ENCODE measurements at places on chromosomes 16 and 17.

GRCh38 chr16:87469169-87469568 is 23.7 kb downstream of the ZCCHC14 start:
- DNase-seq = no peak

DNA sequence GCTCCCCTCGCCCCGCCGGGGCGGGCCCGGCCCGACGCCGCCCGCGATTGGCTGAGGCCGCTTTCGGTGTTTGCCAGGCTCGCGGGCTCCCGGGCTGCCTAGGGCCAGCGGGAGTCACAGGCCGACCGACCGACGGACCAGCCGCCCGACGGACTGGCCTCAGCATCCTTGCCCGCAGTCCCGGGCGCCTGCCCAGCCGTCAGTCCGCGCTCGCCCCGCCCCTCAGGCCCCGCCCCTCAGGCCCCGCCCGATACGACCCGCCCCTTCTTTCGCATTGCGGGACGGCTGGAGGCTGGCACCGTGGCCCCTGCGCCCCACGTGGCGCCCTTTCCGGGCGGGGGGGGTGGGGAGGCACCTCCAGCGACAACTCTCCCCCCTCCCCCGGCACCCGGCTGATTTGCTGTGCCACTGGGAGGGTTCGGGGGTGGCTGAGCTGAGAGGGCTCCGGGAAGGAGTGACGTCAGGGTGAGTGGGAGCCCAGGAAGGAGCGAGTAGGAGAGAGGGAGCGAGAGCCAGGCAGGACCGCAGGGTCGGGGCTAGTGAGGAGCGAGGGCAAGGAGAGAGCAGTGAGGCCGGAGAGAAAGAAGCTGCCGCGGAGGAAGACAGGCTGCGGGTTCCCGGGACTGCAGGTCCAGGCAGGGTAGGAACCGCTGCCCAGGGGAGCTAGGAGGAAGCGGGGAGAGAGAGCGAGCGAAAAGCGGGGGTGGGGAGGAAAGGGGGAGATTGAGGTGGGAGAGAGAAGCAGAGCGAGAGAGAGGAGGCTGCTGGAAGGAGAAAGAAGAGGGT is at the start of gene ASPHD1:
TSS of gene ASPHD1 (plus strand) at position 387 of the 786 bp plus-strand sequence. CDS start 484 bp downstream, outside the sequence.
- peak; percentile 69 for DNase-seq

- DNase-seq = no peak
Observed at GRCh38 chr17:38891441-38891840, 21.6 kb downstream of the LASP1 start.

DNA sequence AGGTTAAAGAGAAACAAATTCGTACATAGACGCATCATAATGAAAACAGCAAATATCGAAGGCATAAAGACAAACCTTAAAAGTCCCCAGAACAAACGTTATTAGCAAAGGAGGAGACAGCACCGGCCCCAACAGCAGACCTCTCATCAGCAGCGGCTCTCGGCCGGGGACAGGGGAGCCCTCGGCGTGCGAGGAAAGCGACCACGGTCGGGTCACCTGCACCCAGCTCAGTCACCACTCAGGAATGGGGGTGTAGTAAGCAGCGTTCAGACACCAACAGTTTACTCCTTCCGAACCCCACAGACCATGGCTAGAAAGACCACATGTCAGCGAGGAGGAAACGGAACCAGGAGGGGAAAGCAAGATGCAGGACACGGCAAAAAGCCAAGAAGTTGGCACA is 109.3 kb upstream of the CHMP6 start:
- DNase-seq = no peak

DNA sequence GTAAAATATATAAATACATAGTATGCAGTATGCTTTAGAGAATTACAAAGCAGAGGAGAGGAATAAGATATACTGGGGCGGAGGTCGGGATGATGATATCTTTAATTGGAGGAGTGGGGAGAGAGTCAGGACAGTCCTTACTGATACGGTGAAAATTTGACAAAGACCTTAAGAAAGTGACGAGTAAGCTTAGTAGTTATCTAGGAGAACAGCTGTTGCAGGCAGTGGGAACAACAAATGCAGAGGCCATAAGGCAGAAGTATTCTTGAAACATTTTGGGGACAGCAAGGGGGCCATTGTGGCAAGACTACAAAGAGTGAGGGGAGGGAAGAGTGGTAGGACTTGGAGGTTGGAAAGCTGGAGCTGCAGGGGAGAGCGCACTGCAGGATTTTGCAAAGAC is 22.3 kb upstream of the CDC6 start:
- DNase-seq = no peak

GRCh38 chr17:82781894-82782274 is 30.0 kb downstream of the TBCD start:
- peak; percentile 77 for DNase-seq

DNA sequence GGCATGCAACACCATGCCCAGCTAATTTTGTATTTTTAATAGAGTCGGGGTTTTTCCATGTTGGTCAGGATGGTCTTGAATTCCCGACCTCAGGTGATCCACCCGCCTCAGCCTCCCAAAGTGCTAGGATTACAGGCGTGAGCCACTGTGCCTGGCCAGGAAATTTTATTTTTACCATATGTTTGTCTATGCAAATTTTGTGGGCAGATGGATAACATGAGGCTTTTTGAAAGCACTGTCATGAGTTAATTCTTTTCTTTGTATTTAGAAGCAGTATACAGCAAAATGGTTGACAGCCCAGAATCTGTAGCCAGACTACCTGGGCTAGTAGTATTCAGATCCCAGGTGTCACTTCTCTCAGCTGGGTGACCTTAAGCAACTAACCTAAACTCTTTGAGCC is 8.5 kb upstream of the KPNB1 start:
- no peak for DNase-seq

DNA sequence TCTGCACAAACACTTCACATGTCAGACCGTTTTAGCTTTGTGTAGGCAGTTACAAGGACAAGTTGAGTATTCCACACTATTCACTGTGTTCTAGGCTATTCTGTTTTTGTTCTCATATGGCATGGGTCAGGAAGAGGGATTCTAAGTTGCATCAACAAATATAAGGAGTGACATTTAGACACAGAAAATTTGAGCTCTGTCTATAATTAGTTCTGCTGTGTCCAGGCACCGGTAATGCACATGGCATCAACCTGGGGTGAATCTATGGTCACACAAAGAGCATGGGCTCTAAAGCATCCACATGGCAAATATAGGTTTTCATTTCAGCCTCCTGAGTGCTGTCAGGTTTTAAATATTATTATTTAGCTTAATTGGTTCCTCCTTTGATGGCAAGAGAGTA is 130.4 kb upstream of the PMFBP1 start:
- no peak for DNase-seq

DNA sequence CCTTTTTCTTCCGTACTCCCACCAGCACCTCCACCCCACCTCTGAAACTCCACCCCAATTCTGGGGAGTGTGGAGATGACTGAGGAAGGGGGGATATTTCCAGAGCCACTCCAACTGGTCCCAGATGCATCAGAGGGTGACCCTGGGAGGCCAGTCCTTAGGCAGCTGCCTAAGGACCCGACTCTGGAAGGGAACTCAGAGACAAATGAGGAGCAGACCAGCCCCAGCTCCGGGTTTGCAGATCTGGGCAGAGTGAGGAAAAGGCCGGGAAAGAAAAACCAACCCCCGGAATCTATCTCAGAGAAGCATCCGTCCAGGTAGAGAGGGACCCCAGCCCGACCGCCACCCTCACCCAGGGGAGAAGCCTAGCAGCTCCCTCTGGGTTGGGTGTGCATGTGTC is 41.5 kb downstream of the SOCS3 start:
- DNase-seq = no peak

- no peak for DNase-seq
Observed at GRCh38 chr17:6497496-6498221, 53.4 kb downstream of the PIMREG start.

- no peak for DNase-seq
Observed at GRCh38 chr16:57530522-57531252, 5.7 kb downstream of the CCDC102A start.

DNA sequence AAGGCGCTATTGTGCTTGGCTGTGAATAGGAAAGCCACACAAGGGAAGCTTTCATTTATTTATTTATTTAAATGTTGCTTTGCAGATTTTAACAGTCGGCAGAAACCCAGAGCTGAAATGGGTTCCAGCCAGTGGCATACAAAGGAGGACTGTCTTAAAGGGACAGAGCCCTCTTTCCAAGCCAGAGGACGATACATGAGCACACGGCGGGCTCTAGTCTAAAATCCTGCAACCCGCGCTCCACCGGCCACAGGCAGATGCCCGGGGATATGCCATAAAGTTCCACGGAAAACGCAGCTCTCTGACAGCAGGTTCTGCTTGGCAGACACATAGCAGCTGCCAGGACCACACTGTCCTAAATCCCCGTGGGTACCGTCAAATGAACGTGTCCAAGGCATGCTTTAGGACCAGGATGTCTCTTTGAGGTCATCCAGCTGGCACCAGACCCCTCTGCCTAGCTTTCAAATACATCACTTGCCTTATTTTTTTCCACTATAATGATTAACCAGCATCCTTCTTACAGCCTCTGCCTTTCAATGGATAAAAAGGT is 64.6 kb downstream of the CYTH1 start:
- no peak for DNase-seq

DNA sequence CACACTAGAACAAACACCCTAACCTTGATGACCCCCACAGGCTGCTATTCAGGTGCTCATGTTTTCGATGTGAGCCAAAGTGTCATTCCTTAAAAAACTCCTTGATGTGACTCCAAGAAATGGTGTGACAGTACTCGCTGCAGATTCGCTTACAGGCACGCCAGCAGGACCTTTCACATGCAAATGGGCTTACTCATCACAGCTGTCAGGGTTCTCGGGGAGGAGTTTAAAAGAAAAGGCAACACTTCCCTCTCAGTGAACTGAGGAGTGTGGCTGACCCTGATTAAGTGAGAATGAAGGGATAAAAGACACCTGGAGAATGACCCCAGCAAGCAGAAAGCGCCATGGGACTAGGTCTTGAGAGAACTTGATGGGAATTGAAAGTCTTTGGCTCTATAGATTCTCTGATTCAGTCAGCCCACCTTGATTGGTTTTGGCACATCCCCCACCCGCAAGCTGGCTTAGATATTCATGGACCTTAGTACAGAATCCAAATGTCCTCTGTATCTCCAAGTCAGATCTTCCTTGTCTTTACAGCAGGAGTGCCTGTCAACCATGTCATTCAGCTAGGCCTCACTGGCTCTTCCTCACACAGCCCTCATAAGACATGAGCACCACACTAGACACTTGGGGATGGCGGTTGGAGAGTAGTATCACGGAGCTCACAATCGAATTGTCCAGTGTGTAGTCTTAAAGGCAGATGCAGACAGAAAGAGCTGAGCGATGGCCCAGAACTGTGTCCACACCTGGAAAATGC is 82.6 kb downstream of the HIC1 start:
- no peak for DNase-seq

- DNase-seq = no peak
Observed at GRCh38 chr16:86051368-86052114, 152.6 kb downstream of the IRF8 start.

- DNase-seq = no peak
Observed at GRCh38 chr17:78159575-78160158, 8.7 kb upstream of the SYNGR2 start.

GRCh38 chr16:11218604-11218962 is 37.4 kb downstream of the SOCS1 start:
- DNase-seq = no peak

DNA sequence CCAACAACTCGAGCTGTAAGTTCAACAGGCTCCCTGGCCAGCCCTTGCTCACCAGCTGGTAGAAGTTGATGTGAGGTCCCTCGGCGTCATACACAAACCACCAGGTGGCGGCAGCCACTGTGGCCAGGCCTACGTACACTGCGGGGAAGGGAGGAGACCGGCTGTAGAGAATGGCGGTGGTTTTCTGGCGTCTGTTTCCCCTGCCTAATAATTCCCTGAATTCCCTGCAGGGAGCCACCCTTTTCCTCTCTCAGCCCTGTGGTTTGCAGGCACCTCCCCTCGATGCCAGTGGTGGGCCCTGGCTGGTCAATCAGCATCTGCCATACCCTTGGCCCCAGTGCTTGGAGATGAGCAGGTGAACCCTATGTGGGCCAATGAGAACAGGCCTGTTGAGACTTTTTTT is 18.9 kb upstream of the P2RX1 start:
- no peak for DNase-seq

GRCh38 chr16:27699540-27699939 is 149.6 kb downstream of the KATNIP start:
- no peak for DNase-seq

- DNase-seq = peak; percentile 38
Observed at GRCh38 chr17:56912105-56912999, 1.5 kb downstream of the TRIM25 start.

- no peak for DNase-seq
Observed at GRCh38 chr17:81807839-81808238, 3.9 kb downstream of the GCGR start.
